Mesenteric fat pad (tissue), 1 donor: ENCODE measurements at places on chromosomes 6 and 20. TPM values are rescaled to one million over a fixed set of nuclear protein-coding genes. Genes with fewer than 3 reads are reported as not detected.

GRCh38 chr6:163947276-163947675 lies 532.8 kb downstream of the QKI start:
- no peak for DNase-seq

GRCh38 chr6:81985191-81985590 lies 232.7 kb upstream of the TENT5A start:
- no peak for DNase-seq

- DNase-seq = no peak
Observed at GRCh38 chr6:42099340-42100028, 42.9 kb downstream of the C6orf132 start.

DNA sequence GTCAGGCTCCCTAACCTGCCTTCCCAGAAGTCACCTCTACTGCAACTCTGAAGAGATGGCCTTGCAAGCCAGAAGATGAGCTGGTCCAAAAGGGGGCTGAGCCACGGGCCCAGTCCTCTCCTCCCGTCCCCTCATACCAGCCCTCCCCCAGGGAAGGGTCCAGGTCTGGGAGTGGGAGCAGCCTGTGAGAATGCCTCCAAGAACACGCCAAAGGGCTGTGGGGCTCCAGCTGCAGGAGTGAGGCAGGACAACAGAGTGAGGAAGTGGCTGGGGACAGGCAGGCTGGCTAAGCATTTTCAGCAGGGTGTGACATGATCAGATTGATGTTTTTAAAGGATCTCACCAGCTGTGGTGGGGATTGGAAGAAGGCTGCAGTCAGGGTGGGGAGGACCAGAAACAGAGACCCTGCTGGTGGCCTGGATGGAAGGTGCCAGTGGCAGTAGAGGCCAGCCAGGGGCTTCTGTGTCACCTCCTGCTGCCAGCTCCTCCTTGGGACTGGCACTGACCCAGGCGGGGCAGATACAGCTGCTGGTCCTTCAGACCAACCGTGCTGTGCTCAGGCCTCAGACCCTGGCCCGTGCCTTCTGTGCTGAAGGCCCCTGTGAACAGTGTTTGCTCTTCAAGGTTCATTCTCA lies 257.6 kb downstream of the NRN1 start:
- no peak for DNase-seq

GRCh38 chr6:802701-803100 lies 109.8 kb upstream of the EXOC2 start:
- no peak for DNase-seq

Gene ROS1
- not detected for total RNA-seq

- no peak for DNase-seq
Observed at GRCh38 chr20:50242863-50243609, 52.4 kb downstream of the CEBPB start.

GRCh38 chr20:14583413-14583812 lies 246.0 kb upstream of the FLRT3 start:
- no peak for DNase-seq

DNA sequence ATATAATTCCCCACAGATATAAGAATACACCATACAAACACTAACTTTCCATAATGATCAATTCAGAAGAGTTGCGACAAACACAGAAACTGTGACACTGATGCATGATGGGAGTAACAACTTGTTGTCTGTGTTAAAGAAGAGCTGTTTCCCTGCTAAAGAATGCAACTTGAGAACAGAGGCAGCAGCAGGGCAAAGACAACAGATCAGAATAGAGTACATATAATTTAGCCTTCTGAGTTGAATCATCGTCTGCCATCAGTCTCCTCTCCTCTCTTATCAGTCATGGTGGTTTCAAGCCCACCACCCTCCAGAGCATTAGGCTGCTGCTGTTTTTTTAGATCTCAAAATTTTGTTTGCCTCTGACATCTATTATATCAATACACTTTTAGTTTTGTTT lies 280.4 kb downstream of the UBE3D start:
- no peak for DNase-seq

DNA sequence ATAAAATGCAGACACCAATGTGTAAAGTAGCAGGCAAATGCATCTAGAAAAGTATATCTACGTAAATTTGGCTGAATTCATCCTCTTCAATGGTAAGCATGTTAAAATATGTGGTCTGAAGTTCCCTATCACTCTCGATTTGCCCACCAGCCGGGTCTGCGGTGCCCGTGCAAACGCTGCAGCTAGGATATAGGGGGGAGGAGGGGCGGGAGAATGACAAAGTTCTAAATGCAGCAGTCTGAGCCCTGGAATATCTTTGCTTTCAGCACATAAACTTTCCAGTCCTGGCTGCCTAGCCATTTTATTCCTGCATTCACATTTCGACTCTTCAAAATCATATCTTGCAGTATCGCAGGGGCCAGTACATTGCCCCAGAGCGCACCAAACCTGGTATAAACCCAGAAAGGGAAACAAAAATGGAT lies 708 bp downstream of the NRN1 start:
- DNase-seq = no peak

GRCh38 chr20:17617212-17617867 lies 47.5 kb downstream of the DSTN start:
- DNase-seq = peak; percentile 87

Gene NRN1
- total RNA-seq = 20.0 TPM

DNA sequence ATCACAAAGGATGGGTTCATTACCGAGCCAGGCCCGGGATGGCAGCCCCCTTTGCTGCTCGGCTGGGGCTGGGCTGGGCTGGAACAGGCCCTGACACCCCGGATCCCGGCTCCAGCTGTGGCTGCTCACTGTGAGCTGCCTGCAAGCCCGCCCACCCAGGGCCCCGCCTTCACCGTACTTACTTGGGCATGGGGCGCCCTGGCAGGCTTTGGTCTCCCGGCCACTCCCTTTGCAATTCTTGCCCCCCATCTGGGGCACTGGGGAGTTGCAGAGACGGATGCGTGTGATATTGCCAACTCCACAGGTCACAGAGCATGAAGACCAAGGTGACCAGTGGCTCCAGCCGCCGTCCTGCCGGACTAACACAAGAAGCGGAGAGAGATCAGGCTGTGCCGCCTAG lies 16.7 kb downstream of the THBS2 start:
- DNase-seq = peak; percentile 83

Gene TGM3
- not detected for total RNA-seq

- DNase-seq = no peak
Observed at GRCh38 chr6:15515660-15516375, 147.0 kb downstream of the DTNBP1 start.

DNA sequence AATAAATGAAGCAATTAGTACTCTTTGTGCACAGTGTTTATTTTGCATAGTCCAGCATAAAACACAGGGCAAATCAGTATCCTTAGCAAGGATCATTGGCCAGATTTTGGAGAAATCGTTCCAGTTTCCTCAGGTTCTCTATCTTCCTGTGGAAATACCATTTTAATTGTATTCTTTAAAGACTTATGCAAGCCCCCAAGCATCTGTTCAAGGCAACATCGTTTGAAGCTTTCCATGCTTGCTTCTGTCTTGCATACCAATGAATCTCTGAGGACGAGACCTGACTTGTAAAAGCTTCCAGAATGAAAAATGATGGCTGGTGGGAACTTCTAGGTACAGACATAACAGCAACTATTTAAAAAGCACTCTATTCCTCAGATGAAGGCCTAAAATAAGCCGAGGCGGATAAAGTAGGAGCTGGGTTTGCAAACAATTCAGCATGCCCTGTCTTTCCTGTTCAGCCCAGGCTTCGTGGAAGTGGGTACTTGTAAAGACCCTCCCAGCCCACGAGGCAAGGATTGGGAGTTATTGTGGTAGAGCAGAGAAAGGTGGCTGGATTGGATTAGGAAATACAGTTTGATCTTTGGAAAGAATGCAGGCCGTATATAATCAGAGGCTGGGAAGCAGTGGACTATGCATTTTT lies 21.6 kb downstream of the NRSN1 start:
- DNase-seq = no peak

Gene LPIN3
- total RNA-seq = 49.8 TPM

DNA sequence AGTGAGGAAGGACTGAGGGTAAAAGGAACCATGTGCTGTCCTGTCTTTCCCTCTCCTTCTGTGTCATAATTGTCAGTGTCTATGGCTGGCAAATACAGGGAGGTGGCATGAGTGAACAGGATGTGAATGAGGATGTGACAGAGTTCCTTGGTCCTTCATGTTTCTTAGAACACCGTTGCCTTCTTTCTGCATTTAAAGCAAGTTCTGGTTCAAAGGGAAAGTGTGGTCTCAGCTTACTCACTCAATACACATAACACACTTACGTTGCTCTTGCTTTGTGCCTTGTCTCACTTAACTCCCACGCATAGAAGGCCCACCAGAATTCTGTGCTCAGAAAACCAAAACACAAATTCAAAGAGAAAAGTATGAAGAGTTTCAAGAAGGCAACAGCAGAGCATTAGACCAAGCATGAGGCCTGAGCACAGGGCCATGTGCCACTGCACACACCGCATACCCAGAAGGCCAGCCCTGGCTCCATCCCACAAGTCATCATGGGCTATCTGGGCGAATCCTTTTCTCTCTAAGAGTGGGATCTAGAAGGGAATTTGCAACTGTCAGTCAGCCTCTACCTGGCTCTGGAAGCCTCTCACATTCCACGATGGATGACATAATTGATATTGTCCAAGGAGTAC lies 38.9 kb upstream of the SAYSD1 start:
- DNase-seq = no peak

Gene LST1
- total RNA-seq = 23.8 TPM
